ENCODE measurements at places on chromosomes 11 and 22.
A peak's percentile ranks its signal among the peaks of the same experiment; 100 is the strongest.

- peak; percentile 48 for DNase-seq
Observed at GRCh38 chr11:119493712-119494111, 70.7 kb upstream of the THY1 start.

GRCh38 chr11:64885367-64886286 is 7.2 kb upstream of the EHD1 start:
- DNase-seq: no peak

- no peak for DNase-seq
Observed at GRCh38 chr11:24754406-24754805, 257.6 kb downstream of the LUZP2 start.

DNA sequence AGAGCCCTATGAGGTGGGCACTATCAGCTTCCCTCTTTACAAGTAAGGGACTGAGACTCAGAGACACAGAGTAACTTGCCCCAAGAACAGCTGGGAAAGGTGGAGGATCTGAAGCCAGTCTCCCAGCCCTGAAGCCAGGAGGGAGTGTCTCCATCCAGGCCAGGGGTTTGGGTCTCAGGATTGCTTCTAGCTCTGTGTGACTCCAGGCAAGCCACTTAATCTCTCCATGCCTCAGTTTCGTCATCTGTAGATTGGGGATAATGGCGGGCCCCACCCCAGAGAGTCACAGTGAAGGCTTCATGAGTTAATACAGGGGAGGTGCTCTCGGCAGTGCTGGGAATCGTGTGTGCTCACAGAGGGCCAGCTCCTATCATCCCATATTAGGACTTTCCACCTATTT is 10.5 kb downstream of the MAP4K2 start:
- DNase-seq: no peak

DNA sequence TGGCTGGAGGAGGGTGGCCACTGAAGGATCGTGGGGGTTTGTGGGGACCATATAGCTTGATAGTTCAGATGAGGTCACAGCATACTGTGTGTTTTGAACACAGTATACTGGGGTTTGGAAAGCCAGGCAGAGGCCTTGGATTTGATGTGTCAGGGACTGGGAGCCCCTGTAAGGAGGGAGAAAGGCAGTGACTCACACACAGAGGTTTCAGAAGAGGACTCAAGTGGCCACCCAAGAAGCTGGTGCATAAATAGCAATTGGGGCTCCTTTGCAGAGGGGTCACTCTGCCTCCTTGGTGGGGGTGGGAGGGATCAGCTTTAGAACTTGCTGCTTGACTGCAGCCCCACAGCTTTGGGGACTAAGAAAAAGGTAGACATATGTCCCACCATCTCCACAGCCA is 39.3 kb downstream of the SLC5A1 start:
- no peak for DNase-seq

- no peak for DNase-seq
Observed at GRCh38 chr22:37968452-37969251, 15.2 kb downstream of the POLR2F start.

DNA sequence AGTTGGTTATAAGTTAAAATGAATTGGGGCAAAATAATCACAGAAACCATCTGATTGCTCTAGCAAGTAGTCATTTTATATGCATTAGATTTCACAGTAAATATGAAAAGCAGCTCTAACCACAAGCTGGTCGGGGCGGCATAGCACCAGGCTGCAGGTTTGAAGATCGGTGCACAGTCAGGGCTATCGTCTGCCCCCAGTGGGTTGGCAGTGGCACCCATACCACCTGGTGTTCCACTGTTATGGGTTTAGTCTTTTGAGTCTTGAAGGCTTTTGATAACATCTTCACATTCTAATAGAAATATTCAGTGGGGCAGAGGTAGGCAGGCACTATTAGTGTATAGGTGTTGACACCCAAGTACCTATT is 62.1 kb downstream of the GRK3 start:
- DNase-seq: peak; percentile 37

DNA sequence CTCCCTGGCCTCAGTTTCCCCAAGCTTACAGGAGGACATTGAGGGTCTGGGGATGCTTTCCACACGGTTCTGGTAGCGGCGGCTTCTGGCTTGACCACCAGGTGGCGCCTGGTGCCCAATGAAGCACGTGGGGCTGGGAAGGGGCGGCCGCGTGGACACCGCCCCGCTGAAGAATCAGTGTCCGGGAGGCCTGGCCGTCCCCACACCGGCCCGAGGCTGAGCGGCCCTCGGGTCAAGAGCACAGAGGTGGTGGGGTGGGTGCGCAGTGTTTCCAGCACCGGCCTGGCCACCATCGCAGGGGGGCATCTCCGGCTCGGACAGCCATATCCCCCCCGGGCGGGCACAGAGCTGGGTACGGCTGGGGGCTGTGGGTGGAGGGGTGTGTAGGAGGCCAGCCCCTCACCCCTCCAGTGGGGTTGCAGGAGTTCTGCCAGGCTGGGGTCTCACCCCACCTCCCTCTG is 27.8 kb upstream of the PPARA start:
- DNase-seq: peak; percentile 53

- no peak for DNase-seq
Observed at GRCh38 chr11:22703040-22703439, 36.6 kb downstream of the GAS2 start.

- DNase-seq: peak; percentile 59
Observed at GRCh38 chr11:75140269-75141138, 10.4 kb upstream of the SLCO2B1 start.

DNA sequence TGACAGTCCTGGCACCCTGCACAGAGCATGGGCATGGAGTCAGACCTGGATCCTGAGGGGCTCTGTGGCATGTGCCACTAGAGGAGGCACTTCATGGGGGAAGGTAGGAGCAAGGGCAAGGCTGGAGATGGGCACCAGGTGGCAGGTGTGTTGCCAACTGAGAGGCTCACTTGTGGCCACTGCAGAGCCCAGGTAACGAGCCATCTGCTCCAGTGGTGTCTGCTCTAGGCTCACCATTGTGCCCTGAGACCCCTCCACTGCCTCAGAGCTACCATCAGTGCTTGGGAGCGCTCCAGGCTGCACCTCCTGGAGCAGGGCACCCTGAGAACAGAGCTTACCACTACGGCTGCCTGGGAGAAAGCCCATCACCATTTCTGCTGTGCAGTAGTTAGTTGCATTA is 1.3 kb upstream of the ZDHHC8 start:
- DNase-seq: peak; percentile 16

DNA sequence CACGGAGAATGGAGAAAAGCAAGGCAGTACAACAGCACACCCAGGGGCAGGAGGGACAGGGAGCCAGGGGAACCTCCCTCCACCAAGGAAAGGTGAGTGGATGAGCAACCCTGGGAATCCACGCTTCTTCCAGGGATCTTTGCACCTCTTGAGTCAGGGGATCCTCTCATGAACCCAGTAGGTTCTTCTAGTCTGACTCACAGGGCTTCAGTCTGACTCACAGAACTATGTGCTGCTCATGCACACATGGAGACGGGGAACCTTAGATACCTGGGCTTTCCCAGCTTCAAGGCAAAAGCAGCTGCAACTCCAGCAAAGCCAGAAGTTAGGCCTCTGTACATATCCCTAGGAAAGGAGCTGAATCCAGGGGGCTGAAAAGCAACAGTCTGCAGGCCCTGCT is 1021.4 kb upstream of the TENM4 start:
- DNase-seq: no peak

- no peak for DNase-seq
Observed at GRCh38 chr11:100709233-100709957, 22.3 kb downstream of the ARHGAP42 start.

- DNase-seq: no peak
Observed at GRCh38 chr11:76916712-76917111, 56.0 kb downstream of the ACER3 start.

DNA sequence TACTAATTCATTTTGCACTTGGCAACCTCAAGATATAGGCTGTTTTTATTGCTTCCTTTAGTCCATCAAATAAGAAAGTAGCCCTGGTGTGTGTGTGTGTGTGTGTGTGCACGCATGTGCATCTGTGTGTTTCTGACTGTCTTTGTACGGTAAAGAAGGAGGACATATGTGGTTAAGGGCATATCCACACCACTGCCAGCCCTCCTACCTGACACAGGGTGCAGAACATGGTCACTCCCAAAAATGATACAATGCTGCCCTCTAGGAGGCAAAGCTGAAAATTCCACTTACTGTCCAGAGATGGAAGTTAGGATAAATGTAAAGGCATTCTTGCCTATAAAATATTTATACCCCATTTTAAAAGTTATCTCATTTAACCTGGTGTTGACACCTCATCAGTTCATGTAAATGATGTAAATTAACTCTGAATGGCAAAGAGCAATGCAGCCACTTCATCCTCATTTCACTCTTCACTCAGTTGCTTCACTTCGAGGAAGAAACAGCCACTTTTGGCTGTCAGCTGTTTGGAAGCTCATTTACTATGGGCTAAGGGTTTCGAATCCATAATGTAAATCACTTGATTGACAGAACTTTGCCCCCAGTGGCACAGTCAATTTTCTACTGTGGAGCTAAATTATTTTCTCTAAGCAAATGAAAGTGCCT is 83.1 kb upstream of the MTNR1B start:
- no peak for DNase-seq

GRCh38 chr11:104256525-104256924 is 92.6 kb upstream of the PDGFD start:
- no peak for DNase-seq

DNA sequence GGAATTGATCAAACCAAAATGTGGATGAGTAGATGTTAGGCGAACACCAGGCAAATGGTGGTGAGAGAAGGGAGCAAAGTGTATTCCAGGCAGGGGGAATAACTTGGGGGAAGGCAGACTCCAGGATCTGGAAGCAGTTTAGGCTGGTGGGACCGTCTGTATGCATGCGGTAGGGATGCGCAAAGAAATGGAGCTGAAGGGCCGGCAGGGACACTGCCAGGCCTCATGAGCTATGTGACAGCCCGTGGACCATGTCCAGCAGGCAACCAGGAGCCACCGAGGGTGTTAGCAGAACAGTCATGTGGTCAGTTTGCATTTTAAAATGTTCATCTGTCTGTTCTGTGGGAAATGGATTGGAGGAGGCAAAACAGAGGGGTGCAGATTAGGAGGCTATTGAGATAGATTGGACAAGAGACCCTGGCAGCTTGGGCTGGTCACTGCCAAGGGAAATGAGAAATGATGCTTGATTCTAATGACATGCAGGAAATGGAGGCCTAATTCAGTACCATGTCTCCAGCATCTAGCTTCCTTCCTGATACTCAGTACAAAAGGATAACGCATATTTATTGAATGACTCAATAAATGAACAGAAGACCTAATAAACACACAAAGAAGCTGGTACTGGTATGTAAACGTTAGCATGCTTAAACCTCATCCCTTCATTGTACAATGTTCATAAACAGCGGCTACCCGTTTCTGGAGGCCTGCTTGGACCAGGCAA is 412.4 kb downstream of the BUD13 start:
- no peak for DNase-seq

- DNase-seq: no peak
Observed at GRCh38 chr11:48008951-48009270, 28.6 kb downstream of the PTPRJ start.

DNA sequence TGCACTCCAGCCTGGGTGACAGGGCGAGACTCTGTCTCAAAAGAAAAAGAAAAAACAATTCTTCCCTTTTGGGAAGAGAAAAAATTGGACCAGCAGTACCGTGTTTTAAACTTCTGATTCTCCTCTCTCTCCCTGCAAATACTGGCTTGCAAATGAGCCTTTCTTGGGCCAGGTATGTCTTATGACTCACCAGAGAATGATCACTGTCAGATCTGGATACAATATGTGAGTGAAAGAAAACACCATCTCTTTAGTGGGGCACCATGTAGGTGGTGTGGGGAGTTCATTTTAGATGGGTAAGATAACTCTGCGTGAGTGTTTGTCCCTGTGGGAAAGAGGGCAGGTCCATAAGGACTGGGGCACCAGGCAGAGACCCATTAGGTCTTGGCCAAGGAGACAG is 2.4 kb upstream of the SCGB2A2 start:
- DNase-seq: no peak

GRCh38 chr11:69810289-69811118 is 8.7 kb downstream of the FGF3 start:
- DNase-seq: no peak

- no peak for DNase-seq
Observed at GRCh38 chr11:41031551-41032060, 427.8 kb downstream of the LRRC4C start.

GRCh38 chr22:45704648-45705047 is 33.0 kb downstream of the ATXN10 start:
- no peak for DNase-seq

DNA sequence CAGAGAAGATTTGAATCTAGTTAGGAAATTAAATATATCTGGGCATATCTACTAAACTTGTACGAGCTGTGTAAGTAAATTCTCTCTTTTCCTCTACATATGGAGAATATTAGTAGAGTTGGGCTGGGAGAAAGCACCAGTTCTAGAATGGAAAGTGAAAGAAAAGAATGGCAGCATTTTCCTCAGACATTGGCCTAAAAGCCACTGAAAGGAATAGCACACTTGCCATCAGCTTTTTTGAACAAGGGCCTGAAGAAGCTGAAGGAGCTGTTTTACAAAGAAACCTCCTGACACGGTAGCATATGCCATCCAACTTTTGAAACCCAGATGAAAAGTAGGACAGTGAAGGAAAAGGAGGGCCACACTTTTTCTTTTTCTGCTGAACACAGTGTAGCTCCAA is 1563.7 kb upstream of the TENM4 start:
- DNase-seq: no peak

GRCh38 chr11:64036087-64037026 is 626 bp downstream of the FLRT1 start:
- no peak for DNase-seq

- DNase-seq: no peak
Observed at GRCh38 chr11:95443386-95443785, 212.4 kb upstream of the SESN3 start.

DNA sequence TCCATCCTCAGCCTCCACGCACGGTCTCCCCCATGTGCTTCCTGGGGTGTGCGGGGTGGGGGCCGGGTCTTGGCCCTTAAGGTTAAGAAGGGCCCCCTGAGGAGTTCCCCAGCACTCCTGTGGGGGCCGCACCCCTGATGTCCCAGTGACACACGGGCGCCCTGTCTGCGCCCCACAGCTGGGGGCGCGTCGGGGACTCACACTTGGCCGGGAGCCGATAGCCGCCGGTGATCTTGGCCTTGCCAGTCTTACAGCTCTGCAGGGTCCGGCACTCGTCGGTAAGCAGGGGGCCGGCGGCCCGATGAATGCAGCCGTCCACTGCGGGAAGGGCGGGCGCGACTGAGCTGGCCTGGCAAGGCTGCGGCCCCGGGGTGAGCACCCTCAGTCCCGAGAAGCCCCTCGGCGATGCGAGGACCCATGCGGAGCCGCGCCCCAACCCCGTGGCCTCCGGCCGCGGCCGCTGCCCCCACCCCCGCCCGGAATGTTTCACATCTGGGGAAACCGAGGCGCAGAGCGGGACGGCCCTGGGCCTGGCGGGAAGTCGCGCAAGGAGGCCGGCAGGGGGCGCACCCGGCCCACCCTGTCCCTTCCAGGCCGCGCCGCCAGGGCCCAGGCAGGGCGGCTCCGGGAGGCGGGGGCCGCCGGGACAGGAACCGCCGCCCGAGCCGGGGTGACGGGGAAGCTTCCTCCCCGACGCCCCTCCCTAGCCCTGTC is 13.9 kb downstream of the OTUB1 start:
- no peak for DNase-seq
